ENCODE measurements at places on chromosomes 6 and 20.

GRCh38 chr20:41716436-41716835, 98.3 kb upstream of the CHD6 start:
- no peak for DNase-seq

- peak; percentile 79 for DNase-seq
Observed at GRCh38 chr6:109892451-109893435, 85.4 kb upstream of the GPR6 start.

GRCh38 chr6:75268121-75268987, 16.2 kb downstream of the TMEM30A start:
- DNase-seq: peak; percentile 90

- peak; percentile 66 for DNase-seq
Observed at GRCh38 chr20:63060057-63060991, 53.6 kb upstream of the BHLHE23 start.

DNA sequence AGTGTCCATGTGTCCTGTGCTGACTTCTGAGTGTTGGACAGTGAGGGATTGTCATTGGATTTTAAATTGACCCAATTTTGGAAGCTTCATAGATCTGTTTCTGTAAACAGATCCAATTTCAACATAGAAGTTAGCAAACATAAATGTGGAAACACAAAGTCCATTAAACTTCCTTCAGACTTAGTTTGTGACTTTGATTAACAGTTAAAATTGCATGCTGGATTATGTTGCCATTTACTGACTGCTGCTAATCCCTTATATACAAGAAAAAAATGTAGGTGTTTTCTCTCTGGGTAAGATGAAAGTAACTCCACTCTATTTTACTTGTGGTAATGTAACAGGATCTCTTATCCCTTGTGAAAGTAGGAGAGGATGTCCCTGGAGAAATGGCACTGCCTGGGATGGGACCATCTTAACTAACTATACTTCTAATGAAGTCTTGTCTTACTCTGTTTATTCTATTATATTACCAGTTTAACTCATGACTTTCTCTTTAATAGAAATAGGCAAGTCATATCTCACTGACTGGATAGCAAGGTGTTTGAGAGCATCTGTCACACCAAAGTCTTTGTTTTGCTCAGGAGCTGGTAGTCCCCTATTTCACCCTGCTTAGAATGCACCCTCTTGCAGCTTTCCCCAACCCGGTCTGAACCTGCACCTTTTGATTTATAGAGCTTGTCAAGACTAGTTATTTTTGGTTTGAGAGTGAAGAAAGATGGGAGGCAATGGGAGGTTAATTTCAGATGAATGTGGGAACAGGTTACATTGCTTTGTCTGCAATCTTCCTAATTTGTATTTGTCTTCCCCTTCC, 7.2 kb downstream of the TPX2 start:
- DNase-seq: no peak

Data from kidney tubule cell (primary cell).